ENCODE measurements at places on chromosomes 3 and 15.

DNA sequence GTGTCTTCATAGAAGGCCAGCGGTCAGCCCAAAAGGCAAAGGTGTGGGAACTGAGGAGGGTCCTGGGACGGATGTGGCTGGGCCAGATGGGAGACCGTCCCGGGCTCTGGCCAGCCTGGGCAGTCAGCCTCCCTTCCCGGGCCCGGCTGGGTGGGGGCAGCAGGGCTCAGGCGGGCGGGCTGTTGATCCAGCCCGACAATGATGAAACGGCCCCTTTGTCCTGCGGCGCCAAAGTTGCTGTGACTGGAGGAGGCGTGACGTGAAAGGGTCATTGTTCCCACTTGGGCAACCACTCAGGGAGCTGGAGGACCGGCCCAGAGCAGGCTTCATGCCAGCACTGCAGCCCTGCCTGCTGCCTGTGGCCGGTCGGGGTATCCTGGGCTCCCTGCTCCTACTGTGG is 16.5 kb downstream of the DUSP7 start:
- no peak for DNase-seq

- DNase-seq = no peak
Measured at GRCh38 chr3:113194823-113195401, 16.4 kb upstream of the BOC start.

DNA sequence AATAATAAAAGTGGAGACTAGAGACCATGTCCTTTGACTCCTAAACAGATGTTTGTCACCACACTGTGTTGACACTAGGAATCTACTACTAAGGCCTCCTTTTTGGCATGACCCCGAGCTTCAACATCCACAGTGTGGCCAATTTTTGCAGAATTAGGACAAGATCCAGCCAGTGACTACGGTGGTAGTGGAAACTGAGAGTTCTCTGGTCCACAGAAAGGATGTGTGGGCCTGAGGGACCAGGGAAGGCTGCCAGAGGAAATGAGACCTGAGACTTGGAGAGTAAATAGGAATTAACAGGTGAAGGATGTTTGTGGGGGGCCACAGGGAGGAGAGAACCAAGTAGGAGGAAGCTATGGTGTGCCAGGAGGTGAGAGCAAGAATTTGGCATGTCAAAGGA is 122.7 kb downstream of the CHCHD6 start:
- DNase-seq = no peak

- DNase-seq = no peak
Measured at GRCh38 chr15:80609512-80609946, 85.6 kb upstream of the ABHD17C start.

DNA sequence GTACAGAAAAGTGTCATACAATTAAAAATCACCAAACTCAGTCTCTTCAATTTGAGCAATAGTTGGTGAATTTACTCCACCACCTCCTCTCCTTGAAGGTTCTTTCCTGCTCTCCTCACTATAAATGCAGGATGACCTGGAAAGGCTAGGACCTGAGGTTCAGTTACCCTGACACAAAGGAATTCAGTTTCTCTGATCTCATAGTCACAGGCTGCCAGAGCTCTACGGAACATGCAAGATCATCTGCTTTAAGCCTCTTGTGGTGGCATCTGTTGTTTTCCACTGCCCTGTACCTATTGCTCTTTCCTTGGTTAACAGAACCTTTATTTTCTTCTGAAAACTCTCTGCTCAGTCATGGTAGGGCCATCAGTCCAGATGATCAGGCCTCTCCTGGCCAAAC is 4.9 kb upstream of the TP63 start:
- DNase-seq = no peak

DNA sequence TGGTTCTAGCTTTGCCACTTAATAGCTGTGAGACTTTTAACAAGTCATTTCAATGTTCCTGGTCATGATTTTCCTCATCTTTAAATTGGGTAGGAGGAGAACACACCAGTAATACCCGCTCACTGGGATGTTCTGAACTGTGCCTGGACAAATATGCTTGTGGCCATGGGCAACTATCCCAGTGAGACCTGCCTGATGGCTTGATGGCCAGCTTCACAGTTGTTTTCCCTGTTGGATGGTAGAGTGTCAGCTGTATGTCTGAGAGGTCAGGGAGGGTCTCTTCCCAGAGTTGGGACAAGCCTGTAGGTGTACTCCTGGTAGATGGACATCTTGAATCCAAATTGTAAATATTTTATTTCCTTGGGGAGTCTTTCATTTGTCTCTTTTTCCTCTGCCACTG is 92.5 kb upstream of the PFN2 start:
- no peak for DNase-seq

- no peak for DNase-seq
Measured at GRCh38 chr3:63654931-63655330, 2.5 kb downstream of the SNTN start.

DNA sequence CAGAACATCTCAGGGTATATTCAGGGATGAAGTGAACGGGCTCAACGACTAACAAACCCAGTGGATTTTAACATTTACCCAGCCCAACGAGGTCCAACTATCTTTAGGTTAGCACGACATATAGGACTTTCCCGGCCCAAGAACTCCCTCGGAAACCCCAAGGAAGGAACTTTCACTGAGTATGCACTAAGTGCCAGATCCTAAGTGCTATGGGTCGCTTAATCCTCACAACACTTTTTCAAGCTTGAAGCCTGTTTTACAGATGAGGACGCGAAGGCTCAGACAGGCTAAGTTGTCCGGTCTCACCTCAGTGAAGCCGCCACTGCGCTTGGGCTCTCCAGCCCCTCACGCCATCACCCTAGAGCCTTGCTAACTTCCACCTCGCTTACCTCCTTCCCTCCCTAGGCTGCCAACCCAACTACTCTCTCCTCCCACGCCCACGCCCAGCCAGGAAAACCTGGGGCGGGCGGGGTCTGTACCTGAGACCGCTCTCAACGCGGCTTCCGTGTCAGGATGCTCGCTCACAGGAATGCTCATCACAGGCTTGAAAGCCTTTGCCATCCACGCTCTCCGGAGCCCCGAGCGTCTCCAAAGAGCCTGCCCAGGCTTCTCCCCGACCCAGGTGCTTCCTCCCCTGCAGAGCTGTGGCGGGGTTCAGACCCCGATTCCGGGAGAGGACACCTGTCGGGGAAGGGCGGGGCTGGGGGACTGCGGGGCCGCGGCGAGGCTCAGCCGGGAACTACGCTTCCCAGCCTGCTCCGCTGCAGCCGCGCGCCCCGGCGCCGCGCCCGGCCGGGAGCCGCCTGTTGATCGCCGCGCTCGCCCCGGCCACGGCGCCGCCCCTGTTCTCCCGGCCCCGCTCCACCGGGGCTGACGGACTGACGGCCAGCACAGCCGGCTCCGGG is at the start of gene TMOD2:
TMOD2 (plus strand) TSS at position 806 of the 905 bp plus-strand sequence. CDS start 14,845 bp downstream, outside the sequence.
- DNase-seq = no peak

DNA sequence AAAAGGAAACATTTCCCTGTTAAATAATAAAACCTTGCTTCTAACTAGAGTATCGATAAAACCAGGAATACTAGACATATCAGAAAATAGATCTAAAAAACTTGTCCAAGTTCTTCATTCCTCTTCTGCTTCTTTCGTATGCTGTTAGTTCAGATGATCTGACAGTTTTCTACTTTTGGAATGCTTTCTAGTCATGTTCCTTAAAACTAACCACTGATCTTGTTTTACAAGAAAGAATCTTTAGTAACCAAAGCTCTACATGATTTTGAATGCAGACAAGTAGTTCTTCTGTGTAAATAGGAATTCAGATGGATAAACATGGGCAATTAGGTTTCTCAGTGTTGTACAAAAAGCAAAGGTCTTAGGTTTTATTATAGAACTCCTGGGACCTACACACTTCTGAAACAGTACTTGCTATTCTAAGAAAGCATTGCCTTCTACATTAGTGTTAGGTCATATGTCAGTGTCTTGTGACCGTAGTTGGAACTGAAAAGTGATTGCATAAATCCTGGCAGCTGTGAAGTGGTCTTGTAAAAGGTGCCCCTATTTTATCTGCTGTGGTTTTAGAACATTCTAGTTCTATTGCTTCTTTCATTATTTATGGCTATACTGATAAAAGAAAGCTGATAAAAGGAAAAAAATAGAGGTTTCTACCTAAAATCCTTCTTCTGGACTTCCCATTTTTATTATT is 40.7 kb downstream of the SNRK start:
- DNase-seq = no peak

DNA sequence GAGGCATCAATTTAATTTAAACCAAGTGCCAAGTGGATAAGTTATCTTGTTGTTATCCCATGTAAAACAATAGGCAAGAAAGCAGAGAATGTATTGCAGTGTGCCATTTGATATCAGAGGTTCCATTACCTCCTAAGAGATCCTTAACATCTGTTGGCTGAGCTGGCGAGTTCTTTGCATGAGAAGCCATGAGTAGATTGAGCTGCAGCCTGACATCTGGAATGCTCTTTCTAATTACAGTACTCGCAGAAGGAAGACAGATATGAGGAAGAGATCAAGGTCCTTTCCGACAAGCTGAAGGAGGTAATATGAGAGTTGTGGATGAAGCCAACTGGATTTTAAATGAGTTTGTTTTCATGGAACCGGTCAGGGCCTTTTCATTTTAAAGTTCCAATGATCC is 19.4 kb downstream of the TPM1 start:
- DNase-seq = no peak

DNA sequence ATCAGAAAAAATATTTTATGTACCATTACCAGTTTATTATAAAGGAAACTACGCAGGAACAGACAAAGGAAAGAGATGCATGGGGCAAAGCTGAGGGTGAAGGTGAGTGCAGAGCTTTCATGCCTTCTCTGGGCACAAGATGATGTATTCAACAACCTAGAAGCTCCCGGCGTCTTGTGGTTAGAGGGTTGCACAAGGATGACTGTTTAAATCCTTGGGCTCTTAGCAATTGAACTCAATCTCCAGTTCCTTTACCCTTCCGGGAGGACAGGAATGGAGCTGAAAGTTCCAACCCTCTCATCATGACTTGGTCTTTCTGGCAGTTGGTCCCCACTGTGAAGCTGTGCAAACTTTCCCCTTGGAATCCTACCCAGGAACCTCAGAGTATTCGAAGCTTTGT is 542.0 kb downstream of the EPHA3 start:
- DNase-seq = no peak

DNA sequence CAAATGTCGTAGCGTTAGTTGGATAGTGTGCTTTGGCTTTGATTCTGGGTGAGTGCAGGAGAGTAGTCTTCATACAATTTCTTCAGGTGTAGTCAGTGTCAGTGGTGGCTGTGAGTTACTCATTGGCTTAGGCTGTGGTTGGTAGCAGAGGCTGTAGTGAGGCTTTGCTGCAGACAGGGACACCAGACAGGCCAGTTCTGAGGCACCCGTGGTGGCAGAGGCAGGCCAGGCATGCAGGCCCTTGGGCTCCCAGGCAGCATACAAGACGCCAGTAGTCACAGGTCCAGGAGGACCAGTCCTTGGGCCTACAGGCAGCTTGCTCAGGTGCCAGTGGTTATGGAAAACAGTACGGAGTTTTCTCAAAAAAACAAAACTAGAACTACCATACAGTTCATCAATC is 61.3 kb downstream of the DMXL2 start:
- no peak for DNase-seq

- no peak for DNase-seq
Measured at GRCh38 chr15:41804361-41804760, 23.5 kb upstream of the JMJD7 start.

GRCh38 chr3:187998611-187999010 is 155.3 kb upstream of the LPP start:
- DNase-seq = no peak

DNA sequence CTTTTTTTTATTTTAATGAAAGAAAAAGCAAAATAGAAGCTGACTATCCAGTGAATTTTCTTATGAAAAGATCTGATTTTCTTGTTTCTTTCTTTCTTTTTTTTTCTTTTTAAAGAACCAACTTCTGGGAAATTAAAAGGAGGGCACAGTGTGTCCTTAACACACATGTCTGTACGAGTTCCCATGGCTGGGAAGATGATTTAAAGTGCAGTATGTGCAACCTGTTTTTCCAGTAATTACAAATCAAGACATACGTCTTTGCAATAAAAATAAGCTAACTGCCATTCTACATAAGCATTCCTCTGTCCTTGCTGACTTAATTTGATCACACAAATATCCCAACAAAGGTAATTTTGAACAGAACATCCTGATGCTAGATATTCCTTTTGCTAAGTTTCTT is 416.1 kb downstream of the ROBO1 start:
- DNase-seq = no peak

GRCh38 chr3:39445927-39446326 is 21.6 kb upstream of the MOBP start:
- no peak for DNase-seq

- DNase-seq = no peak
Measured at GRCh38 chr15:89982315-89983055, 18.6 kb upstream of the ZNF710 start.

DNA sequence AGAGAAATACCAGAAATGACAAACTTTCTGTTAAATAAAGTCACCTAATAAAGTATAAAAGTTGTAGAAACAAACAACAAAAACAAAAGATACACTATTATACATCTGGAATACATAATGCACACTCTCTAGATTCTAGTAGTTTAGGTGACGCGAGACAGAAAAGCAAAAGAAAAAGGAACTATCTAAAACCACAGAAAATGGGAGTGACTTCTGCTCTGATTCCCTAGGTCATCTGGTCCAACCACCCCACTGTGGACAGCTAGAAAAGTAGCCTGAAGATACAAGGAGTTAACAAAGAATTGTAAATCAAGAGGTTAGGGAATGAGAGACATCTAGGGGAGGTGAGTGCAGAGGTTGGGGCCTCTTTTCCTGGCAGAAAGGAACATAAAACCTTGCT is 39.1 kb downstream of the DHX36 start:
- DNase-seq = no peak

GRCh38 chr3:72665701-72666446 is 182.4 kb downstream of the SHQ1 start:
- peak; percentile 20 for DNase-seq

GRCh38 chr15:50164458-50164857 is 17.5 kb upstream of the SLC27A2 start:
- no peak for DNase-seq

- no peak for DNase-seq
Measured at GRCh38 chr3:122941228-122942206, 86.0 kb downstream of the SEMA5B start.

DNA sequence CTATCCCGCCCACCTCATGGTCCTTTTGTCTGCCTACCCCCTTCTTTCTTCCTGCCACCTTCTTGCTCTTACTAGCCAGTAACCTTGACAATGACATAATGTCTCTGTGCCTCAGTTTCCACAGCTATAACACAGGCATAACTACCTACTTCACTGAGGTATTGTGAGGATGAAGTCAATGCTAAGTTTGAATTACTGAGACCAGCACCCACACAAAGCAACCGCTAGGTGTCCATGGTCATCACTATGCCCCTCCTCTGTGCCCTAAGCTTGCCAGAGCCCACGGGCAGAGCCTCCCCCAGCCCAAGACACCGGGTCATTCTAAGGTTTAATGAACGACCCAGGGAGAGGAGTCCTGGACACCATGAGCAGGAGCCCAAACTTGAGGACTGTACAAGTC is 101.6 kb downstream of the OXNAD1 start:
- no peak for DNase-seq

- no peak for DNase-seq
Measured at GRCh38 chr3:63479661-63480035, 172.8 kb upstream of the SNTN start.

- DNase-seq = no peak
Measured at GRCh38 chr15:61051569-61052031, 177.5 kb downstream of the RORA start.

- DNase-seq = no peak
Measured at GRCh38 chr3:64155328-64155727, 69.9 kb downstream of the PRICKLE2 start.

GRCh38 chr15:63970621-63971426 is 75.5 kb downstream of the DAPK2 start:
- no peak for DNase-seq

GRCh38 chr3:42547401-42547945 is 34.3 kb downstream of the SEC22C start:
- DNase-seq = peak; percentile 20

GRCh38 chr15:24962880-24963279 is 8.1 kb downstream of the SNRPN start:
- no peak for DNase-seq
